ENCODE measurements at places on chromosomes 2 and 18. TPM values are rescaled to one million over a fixed set of nuclear protein-coding genes. Genes with fewer than 3 reads are reported as not detected.

GRCh38 chr18:68660354-68661183 is 54.3 kb downstream of the TMX3 start:
- DNase-seq: no peak

GRCh38 chr2:120287183-120288015 is 34.7 kb downstream of the RALB start:
- DNase-seq: no peak

DNA sequence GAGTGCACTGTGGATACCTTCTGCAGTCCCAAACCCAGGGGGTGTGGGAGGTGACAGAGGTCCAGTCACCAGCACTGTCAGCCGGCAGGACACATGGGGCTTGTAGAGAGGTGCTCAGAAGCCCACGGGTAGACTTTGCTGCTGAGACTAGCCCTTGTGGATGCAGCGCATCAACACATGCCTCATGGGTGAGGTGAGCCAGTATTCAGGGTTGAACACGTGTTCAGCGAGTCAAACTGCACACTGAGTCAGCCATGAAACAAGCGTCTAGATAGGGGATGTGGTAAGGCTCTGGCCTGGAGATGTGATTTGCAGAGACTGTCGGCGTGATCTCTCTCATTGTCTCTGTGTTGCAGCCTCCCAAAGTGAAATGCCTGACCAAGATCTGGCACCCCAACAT is 35.8 kb upstream of the SCLY start:
- no peak for DNase-seq

DNA sequence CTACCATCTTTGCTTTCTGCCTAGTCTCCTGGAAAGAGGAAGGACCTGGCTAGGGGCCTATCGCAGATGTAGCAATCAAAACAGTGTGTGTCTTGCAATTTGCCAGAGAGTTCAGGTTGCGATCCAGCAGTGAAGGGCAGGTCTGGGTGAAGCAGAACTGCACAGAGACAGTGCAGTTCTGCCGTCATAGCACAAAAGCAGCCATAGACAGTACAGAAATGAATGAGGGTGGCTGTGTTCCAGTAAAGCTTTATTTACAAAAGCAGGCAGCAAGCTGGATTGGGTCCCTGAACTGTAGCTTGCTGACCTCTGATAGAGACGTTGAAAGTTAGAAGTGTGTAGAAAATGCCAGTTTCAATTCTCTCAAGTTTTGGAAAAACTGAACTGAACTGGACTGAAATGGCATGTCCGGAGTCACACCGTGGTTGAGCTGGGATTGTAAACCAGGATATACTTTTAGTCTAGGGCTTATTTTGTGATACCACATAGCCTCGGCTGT is 186.8 kb downstream of the LTBP1 start:
- DNase-seq: no peak

DNA sequence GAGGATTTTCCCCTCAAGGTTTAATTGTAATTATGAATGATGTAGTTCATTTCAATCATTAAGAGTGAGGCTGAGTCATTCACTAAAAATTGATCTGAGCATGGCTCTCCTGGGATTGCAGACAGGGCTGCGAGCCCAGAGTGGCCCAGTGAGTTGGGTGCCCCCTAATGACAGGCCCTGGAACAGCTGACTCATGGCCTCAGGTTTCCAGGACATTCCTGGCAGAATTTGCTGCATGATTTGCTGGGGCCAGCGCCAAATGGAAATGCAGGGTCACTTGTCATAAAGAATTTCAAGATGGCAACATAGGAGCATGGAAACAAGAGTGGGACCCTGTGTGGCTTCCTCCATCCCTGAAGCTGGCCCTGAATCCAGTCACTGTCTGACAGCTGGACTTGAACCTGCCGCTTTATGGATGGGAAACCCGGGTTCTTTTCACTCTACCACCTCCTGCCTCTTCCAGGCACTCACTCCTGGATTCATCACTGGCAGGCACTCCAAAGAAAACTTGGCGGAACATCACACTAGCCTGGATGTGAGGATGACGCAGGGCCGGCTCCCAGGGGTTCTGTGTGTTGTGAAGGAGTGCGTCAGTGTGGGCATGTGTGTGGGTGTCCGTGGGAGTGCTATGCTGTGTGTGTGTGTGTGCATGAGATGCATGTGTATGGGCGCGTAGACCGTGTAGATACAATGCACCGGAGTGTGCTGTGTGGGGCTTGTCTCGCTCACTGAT is 15.2 kb downstream of the OTOF start:
- DNase-seq: no peak

DNA sequence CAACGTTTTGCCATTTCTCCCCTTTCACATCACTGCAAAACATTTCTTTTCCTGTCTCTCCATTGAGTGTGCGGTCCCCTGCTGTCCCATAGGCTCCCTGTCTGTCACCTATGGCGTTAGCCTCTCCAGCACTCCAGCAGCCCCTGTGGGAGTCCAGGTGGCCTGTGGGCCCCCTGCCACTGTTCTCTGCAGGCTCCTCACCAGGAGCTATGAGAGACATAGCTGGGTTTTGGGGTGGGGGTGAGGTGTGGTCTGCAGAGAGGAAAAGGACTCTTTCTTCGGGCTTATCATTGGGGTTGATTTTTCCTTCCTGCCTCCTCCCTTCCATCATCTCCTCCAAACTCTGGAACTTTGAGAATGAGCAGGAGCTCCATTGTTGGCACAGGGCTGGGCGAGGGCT is 36.1 kb upstream of the IGFBP5 start:
- no peak for DNase-seq

GRCh38 chr2:43379494-43379893 is 153.1 kb upstream of the ZFP36L2 start:
- no peak for DNase-seq

DNA sequence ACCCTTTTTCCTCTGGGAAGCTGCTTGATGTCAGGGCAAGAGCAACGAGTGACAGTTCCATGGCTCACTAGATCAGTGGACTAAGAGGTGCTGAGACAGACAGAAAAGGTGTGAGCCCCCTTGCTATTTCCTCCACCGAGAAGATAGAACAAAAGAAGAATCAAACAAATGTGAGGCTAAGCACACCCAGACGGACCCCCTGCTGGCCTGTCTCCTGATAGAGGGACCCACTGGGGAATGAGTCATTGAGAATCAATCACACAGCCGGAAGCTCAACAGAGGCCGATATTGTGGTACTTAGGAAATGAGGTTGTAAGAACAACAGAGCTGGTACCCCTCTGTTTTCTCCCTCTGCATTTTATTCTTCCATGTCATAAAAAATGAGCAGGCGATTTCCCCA is 89.8 kb upstream of the TEX51 start:
- DNase-seq: no peak

DNA sequence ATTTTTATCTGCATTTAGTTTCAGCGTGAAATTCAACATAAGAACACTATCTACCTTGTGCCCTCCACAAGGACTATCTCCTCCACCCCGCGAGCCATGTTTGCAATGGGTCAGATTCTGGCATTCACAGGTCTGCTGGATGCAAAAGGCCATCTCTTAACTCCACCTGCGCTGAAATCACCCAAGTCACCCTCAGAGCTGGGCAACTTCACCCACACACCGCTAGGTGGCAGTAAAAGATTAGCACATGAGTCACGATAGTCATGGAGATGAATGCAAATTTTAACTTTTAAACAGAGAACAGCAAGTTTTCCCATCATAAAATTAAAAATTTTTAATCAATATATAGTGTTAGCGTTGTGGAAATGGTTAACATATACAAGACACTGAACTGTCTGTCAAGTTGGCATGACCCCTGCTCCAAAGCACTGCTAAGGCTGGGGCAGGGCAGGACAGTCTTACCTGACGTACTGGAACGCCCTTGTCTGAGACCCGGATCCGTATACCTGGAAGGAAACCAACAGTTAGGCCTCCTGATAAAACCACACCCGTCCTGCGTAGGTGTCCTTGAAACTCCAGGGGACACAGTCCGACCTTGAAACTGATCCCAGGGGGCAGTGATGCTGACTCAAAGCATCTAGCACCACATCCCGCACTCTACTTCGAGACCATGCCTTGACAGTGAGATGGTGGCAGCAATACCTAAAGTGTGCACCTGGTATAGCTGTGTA is 89.6 kb downstream of the UXS1 start:
- DNase-seq: peak; percentile 75

GRCh38 chr18:24497031-24497754 is 36.8 kb downstream of the HRH4 start:
- no peak for DNase-seq

GRCh38 chr2:211598238-211598637 is 940.4 kb downstream of the ERBB4 start:
- DNase-seq: no peak

DNA sequence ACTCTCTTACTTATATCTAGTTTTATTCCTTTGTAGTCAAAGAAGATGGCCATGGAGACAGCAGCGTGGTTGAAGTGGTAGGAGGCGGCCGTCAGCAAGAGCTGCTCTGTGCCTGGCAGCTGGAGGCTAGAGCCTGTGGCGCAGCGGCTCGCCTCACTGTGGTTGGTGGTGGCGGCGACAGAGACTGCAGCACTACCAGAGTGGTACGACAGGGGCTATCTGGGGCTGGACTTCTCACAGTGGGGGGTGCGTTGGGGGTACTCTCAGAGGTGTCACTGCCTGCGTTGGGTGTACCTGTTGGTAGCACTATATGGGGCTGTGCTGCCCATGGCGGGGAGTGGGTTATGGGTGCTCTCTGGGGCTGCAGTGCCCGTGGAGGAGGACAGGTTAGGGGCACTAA is 8.5 kb upstream of the ANKRD62 start:
- no peak for DNase-seq

- DNase-seq: no peak
Measured at GRCh38 chr2:179796213-179797007, 65.0 kb downstream of the ZNF385B start.

DNA sequence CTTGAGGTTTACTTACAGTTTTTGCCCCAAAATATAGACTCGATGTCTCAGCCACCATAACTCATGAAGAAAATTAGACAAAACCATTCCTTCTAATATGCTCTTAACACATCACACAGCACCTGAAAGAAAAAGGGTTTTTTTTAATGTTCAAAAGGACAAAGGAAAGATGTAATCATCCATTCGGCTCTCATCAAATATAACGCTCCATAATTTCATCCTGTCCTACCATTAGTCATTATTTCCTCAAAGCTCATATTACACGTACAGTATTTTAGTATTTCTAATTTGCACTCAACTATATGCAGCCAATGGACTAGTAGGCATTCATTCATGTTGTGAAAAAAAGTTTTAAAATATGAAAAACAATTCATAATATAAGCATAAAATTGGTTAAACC is 24.8 kb downstream of the ESCO1 start:
- DNase-seq: no peak

DNA sequence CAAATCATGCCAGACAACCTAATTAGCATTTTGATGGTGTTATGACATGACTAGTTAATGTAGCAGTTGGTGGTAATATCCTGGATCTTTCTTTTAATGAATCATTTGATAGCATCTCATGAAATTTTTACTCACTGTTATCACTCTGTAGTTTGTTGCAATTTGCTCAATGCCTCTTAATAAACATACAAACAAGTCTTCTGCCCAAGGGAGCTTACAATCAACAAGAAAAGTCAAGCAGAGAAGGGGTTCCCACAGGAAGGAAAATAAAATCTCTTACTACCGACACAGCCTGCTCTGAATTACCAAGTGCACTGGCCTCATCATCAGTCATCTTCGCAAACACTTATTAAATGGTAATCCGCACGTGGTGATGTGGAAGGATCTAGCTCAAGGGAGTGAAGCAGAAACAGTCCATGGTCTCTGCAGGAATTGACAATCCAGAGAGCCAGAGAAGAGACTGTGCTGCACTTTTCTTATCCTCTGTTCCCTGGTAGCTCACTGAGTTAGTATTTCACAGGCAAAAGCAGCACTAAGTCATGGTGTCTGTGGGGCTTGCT is 263.5 kb downstream of the EPHA4 start:
- DNase-seq: no peak

DNA sequence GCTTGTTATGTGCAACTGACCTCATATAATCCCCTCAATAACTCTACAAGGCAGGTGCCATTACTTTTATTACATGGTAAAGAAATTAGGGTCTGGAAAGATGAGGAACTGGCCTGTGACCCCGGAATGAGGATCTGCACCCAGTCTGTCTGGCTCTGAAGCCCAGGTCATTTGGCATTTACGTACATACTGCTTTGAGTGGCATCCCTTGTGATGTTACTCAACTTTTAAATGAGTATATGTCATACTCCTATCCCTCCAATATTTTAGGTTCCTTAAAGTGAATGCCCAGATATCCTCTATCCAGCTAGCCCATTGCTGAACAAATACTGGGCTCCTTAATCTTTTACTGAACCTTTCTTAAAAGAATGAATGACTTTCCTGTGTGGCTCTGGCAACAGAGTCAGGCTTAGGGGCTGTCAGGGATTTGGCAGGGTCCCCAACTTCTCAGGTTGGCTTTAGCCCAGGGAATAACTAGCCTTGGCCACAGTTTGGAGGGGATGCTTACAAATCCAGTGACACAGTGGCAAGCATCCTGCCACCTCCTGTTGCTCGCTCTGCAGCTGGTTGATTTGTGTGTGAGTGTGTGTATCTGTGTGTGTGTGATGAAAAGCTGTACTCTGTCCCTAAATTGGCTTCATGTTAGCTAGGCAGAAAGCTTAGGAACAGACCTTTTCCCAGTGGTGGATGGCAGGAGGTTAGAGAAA is 3.4 kb upstream of the CXCR4 start:
- DNase-seq: no peak

DNA sequence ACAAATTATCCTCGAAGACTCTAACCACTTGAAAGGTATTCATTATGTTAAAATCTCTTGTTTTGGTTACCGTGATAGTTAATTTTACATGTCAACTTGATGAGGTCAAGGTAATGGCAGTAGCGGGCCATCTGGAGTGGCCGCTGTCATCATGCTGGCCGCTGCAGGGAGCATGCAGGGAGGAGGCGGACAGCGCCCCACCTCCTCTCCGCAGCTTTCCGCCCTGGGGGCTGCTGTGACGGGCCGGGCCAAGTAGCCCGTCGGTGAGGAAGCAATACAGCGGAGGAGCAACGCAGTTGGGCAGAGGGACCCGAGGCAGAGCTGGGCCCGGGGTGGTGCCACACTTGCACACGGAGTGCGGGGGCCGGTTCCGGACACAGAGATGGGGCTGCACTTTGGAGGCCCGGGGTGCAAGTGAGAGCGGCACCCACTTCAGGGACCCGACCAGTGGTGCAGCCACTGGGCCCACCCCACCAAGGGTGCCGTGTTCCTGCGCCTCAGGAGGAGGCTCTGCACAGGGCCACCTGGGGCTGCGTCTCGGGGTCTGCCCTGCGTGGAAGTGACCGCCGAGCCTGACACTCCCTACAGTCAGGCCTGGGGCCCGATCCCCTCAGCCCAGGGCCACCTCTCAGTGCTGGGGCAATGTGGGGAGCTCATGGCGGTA is 452.4 kb downstream of the LRATD1 start:
- no peak for DNase-seq

GRCh38 chr2:66110608-66111007 is 324.3 kb upstream of the MEIS1 start:
- DNase-seq: no peak

Gene PTPRN
- total RNA-seq: 13.0 TPM

Gene DSG1
- total RNA-seq: not detected

Gene DCDC2C
- 0.35 TPM for total RNA-seq

Gene UPP2
- not detected for total RNA-seq

Gene CPO
- total RNA-seq: 0.32 TPM

Gene ALKAL2
- 3.0 TPM for total RNA-seq

Gene RIT2
- not detected for total RNA-seq

Gene SKOR2
- total RNA-seq: not detected

Gene HOXD8
- 13.8 TPM for total RNA-seq

Gene RBM43
- total RNA-seq: 7.5 TPM

Gene TMEM163
- 0.60 TPM for total RNA-seq

Gene CRYBA2
- total RNA-seq: 6.1 TPM

Gene RAB6C
- 0.35 TPM for total RNA-seq

Gene MEIS1
- 196 TPM for total RNA-seq

All from mucosa of descending colon (tissue), 3 donors.